D721Med (cell line): ENCODE measurements at places on chromosomes 2 and 18.

- no peak for DNase-seq
These were observed 734 bp downstream of the SLC25A12 start for GRCh38 chr2:171893196-171893823.

DNA sequence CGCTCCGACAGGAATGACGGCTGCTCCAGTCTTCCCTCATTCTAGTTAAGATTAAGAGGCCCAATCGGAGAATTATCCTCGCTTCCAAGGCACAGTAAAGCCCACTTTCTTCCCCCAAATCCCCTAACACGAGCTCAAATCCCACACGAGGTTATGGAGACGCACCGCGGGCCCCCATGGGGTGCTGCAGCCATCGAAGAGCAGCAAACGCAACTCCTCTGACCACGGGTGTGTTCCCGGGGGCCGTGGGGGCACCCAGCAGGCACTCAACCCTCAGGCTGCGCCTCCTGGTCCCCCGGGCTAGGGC lies 446 bp downstream of the COPS9 start:
- no peak for DNase-seq

DNA sequence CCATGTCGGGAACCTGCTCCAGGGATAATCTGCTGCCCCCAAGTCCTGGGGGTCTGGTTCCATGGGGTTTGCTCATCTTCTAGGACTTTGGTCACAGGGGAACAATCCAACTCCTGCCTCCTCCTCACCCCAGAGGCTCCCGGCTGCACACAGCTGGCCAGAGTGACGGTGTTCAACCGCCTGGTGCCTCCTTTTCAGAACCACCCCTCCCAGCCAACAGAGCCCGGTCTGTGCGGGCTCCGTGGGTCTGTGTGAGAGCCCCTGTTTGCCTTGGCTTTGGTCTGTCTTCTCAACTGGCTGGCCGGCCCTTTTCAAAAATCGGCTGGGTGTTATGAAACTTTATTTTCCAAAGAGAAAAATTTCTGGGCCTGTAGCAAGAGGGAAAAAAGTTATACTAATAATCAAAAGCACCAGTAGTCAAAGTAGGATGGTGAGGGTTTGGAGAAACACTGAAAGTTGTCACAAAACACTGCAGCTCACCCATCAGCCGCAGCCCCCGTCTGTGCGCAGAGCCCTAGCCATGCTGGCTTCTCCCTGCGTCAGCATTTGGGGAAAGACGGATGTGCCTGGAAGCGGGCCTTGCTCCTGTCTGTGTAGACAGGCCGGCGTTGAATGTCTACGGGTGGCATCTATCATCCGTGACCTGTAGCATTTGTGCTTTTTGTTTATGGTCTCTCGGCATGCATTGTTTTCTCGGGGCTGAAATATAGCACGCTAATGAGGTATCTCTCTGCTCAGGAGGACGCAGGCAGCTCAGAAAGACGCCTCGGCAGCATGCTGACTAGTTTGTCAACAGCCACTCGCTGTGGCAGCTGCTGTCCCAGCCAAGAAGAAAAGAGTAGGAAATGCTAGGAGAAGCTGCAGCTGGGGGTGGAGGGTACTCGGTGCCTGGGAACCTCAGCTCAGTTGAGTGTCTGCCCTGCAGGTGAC lies 138.6 kb downstream of the GLI2 start:
- no peak for DNase-seq

- DNase-seq: no peak
These were observed 568.1 kb downstream of the KCNJ3 start for GRCh38 chr2:155266583-155266982.

- no peak for DNase-seq
These were observed 226.1 kb downstream of the VAPA start for GRCh38 chr18:10139783-10140410.

DNA sequence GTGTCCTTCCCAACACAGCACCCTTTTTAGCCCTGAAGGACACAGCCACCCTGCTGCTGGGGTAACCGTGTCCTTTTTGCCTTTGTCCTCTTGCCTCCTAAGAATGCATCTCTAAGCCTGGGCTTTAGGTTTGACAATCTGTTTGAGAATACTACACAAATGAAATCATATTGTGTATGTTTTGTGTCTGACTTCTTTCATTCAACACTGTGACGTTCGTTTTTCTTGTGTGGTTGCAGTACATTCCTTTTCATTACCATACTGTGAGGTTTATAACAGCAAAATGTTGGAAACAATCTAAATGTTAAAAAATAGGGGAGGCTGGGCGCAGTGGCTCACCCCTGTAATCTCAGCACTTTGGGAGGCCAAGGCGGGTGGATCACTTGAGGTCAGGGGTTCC lies 11.2 kb downstream of the ASPRV1 start:
- DNase-seq: no peak

DNA sequence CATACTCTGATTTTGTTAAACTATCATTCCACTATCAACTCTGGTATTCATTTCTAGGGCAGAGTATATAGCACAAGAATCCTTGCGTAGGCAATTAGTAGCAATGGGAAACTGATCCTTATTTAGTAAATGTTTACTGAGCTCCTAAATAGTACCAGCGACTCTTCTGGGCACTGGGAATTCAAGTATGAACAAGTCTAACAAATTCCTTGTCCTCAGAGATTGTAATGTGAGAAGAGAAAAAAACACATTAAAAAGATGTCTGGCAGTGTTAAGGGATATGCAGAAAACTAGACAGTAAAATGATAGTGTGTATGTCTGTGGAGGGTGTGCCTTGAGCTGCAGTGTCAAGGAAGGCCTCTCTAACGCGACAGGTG lies 721 bp downstream of the METTL5 start:
- DNase-seq: no peak

- DNase-seq: no peak
These were observed 28.3 kb downstream of the CREB1 start for GRCh38 chr2:207558079-207558491.

GRCh38 chr2:51000849-51001617 lies 30.9 kb downstream of the NRXN1 start:
- no peak for DNase-seq

DNA sequence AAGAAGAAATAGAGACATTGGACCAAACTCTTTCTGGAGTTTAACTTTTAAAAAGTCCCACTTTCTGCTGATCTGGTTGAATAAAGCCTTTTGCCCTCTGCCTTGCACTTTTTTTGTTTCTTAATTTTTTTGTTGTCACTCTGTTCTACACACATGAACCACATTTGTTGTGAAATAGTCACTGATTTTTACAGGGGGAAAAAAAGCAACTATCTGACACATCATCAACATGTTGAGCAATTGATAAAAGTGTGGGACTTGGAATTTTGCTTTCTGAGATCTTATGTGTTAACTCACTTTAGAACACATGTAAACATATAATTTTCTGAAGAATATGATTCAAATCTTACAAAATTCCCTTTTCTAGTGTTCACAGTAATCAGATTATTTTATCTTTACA lies 414.8 kb upstream of the FIGN start:
- no peak for DNase-seq

DNA sequence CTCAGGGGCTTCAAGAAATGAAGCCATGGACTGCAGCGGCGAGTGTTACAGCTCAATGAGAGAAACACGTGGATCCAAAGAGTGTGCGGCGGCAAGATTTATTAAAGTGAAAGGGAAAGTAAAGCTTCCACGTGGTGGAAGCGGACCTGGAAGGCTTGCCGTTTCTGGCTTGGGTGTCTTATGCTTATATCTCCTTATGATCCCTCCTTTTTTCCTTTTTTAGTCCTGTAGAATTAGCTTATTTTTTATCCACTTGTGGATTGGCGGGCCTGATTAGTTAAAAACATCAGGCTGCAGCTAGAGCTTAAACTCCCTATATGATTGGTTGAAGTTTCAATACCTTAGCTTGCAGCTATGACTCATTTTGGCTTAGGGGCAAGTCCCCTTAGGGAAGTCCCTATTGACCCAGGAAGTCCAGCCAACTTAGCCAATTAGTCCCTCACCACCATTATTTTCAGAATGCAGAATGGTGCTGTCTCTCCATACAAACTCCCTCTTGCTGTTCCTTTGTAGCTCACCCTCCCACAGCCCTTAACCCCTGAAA lies 11.6 kb upstream of the HNMT start:
- no peak for DNase-seq

DNA sequence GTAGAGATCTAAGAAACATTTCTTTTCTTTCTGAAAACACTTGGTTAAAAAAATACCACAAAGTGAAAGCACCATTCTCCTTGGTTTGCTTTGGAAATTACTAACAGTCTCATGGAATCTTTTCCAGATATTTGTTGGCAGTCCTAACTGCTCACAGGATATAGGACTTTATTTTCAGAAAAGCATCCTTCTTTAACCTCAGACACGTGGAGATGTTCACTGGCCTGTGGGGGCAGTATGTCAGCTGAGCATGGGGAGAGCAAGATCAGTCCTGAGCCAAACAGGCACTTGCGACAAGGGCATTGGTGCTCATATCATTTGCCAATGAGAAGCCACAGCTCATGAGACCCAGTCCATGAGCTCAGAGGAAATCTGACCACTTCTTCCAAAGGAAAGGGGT lies 371.9 kb downstream of the NBAS start:
- no peak for DNase-seq

DNA sequence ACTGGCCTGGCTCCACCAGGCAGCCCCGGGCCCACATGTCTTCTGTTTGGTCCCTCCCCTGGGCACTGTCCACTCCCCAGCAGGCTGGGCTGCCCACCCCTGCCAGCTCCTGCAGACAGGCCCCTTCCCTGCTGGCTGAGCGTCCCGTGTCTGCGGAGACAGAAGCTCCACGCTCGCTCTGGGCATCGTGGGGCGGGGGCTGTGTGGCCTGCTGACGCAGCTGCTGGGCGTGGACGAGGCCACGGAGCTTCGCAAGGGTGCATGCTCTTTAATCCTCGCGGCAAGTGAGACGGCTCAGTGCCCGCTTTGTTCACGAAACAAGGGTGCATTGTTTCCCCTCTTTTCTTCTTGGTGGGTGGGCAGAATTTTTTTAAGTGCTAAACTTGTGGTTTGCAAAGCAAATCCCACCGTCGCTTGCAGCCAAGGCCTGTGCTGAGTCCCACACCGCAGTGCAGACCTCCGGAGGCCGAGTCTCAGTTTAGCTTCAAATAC lies 132.8 kb upstream of the CTDP1 start:
- no peak for DNase-seq

DNA sequence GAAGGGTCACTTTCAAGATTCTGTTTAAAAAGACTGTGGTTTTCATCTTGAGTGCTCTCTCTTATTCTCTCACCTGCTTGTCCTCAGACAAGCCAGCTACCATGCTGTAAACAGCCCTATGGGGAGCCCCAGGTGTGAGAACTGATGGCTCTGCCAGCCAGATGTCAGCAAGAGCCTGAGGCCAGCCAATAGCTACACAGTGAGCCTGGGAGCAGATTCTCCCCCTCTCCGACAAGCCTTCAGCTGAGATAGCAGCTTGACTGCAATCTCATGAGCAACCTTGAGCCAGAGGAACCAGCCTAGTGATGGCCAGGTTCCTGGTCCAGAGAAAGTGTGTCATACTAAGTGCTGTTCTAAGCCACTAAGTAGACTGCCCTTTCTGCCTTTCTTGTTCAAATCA lies 272.1 kb downstream of the NAPG start:
- no peak for DNase-seq

- no peak for DNase-seq
These were observed 80.1 kb upstream of the SMAD7 start for GRCh38 chr18:49030692-49031443.
